Articular chondrocyte of knee joint (primary cell): ENCODE measurements at places on chromosomes 3 and 15. TPM values are rescaled to one million over a fixed set of nuclear protein-coding genes. Genes with fewer than 3 reads are reported as not detected.

Gene BFSP2
- total RNA-seq, result not detected in 2 replicates

Gene HIGD2B
- total RNA-seq, result not detected in 2 replicates

Gene TF
- 0.43 and 0.52 TPM in 2 replicates for total RNA-seq

Gene A4GNT
- total RNA-seq, result not detected in 2 replicates

Gene COL8A1
- 32.1 and 134 TPM in 2 replicates for total RNA-seq

Gene STAB1
- total RNA-seq, result 4.5 and 5.7 TPM in 2 replicates

Gene ARGFX
- total RNA-seq, result not detected in 2 replicates

Gene ROPN1
- 0.22 TPM in 1 of 2 replicates, not detected in the other for total RNA-seq

Gene ZPLD1
- 0.22 and 0.26 TPM in 2 replicates for total RNA-seq

Gene CRYGS
- total RNA-seq, result 1.6 and 1.8 TPM in 2 replicates

Gene STARD5
- 3.8 and 6.4 TPM in 2 replicates for total RNA-seq

Gene STRIT1
- not detected in 2 replicates for total RNA-seq

Gene LRRC34
- total RNA-seq, result 6.1 and 11.1 TPM in 2 replicates

Gene CNTN3
- 0.13 and 0.22 TPM in 2 replicates for total RNA-seq

Gene SPTBN5
- total RNA-seq, result 0.13 and 0.22 TPM in 2 replicates

Gene KCNMB2
- 0.11 TPM in 1 of 2 replicates, not detected in the other for total RNA-seq

Gene C3orf33
- total RNA-seq, result 1.4 and 2.6 TPM in 2 replicates

Gene COL6A5
- total RNA-seq, result not detected in 2 replicates

Gene OR5H6
- total RNA-seq, result not detected in 2 replicates

Gene APPL1
- total RNA-seq, result 69.4 and 75.8 TPM in 2 replicates
